ENCODE measurements at places on chromosomes 7 and 10.

- DNase-seq: no peak
Measured at GRCh38 chr7:114957444-114957843, 35.5 kb downstream of the MDFIC start.

DNA sequence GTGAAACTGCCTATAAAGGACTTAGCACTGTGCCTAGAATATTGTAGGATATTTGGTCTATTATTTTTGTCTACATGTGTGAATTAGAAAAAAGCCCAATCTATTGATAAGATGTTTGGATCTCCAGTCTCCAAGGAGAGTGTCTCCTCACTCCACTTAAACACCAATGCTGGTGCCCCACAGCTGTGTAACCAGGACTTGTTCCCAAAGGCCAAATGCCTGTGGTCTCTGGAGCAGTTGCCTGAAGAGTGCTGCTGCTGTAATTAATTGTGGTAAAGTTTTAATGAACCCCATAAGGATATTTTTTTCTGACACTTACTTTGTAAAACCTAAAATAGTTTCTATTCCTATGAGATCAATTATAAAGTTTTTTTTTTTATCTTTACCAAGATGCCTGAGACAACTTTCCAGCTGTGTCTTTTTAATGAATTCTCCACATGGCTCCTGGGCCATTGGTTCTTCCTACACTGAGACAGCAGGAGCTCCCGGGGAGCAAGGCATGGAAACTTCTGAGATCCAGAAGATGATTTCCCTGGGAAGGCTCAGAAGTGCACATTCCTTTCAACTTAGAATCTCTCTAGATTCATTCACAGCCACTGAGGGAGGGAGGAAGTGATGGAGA lies 11.2 kb upstream of the OR2A5 start:
- no peak for DNase-seq

- DNase-seq: no peak
Measured at GRCh38 chr10:58393317-58393716, 8.1 kb downstream of the TFAM start.

DNA sequence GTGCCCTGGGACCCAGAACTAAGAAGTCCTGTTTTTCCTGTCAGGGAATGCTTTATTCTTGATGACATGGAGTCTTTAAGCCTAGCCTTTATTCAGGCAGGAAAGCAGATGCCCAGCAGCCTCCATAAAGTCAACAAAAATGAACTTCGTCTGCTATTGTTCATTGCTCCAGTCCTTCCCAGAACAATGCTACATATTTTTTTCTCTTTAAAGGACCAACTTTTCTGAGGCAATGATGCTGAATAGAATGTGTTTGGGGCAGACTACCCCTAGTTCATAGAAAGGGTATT lies 47.6 kb upstream of the PDCD4 start:
- no peak for DNase-seq

DNA sequence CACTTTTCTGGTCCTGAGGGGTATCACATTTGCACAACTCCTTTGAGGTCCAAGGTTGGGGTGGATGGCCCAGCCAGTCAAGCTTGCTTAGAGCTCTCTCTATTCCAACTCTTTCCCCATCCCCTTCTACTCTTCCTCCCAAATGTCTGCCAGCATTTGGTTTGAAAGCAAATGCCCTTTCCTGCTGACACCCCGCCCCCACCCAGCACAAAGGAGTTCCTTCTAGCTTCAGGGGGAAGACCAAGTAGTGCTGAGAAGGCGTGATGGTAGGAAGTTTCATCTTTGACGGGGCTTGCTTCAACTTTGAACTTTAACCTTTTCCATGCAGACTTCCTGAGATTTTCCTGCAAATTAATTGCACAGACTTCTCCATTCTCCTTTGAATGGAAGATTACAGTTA lies 137.5 kb upstream of the TCF7L2 start:
- DNase-seq: no peak

DNA sequence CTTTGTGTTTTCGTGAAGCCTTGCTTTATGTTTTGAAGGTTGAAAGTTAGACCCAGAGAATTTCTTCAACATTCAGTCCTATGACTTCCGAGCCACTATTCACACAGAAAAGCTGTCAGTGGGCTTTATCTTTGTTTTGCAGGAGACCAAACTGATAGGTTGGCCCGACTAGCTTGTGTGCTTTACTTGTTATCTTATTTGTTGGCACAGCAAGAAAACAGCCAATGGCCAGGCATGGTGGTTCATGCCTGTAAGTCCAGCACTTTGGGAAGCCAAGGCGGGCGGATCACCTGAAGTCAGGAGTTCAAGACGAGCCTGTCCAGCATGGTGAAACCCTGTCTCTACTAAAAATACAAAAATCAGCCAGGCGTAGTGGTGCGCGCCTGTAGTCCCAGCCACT lies 16.0 kb upstream of the GDI2 start:
- no peak for DNase-seq

DNA sequence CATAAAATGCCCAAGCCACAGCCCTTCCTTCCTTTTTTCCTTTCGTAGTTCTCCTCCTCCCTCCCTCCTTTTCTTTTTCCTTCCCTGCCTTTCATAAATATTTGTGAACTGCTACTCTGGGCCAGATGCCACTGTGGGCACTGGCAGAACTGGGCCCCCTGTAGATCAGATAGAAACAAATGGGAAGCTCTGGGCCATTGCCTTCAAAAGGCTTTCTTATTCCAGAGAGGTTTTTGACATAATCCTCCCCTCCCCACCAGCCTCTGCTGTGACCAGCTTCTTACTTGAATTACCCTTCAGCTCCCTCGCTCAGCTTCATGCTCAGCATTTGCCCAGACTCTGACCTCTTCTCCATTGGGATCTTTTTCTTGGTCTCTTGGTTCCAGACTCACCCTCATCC lies 886.8 kb downstream of the LRMDA start:
- DNase-seq: no peak

GRCh38 chr7:80259-81067 lies 111.9 kb upstream of the FAM20C start:
- no peak for DNase-seq

DNA sequence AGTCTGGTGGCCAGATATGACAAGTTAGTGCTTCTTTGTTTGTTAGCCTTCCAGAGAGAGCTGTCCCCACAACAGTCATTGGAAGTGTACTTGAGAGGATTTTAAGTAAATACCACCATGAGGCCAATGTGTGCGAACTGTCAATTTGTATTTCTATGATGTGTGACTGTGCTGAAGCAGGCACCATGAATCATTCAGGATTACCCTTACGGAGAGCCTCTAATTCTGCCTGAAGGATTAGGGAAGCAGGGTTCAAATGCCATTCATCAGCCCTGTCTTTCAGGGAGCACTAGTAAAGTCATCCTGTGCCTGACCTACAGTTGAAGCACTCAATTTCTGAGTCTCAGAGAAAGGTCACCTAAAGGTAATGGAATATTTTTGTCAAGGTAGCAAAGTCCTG lies 109.3 kb downstream of the GATA3 start:
- DNase-seq: no peak

- no peak for DNase-seq
Measured at GRCh38 chr10:35558276-35558675, 46.9 kb upstream of the GJD4 start.

- no peak for DNase-seq
Measured at GRCh38 chr10:85548034-85548433, 818.6 kb downstream of the GRID1 start.

GRCh38 chr7:1919539-1920265 lies 249.6 kb downstream of the ELFN1 start:
- DNase-seq: no peak

GRCh38 chr7:152176797-152177196 lies 151.3 kb downstream of the GALNT11 start:
- no peak for DNase-seq

DNA sequence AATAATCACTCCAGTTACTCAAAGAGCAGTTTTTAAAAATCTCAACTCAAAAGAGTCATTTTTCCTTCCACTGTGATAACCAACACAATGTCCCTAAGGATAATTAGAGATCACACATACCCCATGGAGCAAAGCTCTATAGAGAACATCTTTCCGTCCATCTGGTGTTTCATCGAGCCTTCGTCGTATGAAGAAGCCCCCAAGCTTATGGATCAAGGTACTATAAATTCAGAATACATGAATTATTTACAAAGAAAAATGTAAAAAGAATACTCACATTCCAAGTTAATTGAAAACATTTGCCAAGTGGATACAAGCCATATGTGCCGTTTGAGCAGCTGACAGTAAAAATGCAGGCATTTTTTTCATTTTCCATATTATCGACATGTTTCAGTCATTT lies 14.8 kb downstream of the GPAM start:
- DNase-seq: no peak

GRCh38 chr7:102055181-102055976 lies 231.3 kb upstream of the SH2B2 start:
- DNase-seq: no peak

- DNase-seq: no peak
Measured at GRCh38 chr7:105743351-105744090, 132.9 kb downstream of the ATXN7L1 start.

DNA sequence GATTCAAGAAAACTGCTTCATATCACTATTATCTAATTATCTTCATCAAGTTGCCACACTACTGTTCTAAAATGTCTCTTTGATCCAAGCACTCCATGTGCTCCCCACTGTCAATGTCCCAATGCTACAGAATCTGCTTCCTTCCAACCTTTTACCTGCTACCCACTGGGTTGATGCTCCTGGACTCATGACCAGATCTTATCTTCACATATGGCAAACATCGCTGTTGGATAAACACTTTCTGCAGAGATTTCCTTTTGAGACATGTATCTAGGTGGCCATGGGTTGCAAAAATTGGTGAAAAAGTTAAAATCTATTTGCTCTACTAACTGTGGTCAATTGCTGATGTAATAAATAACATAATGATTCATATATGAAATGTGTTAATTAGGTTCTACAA lies 24.5 kb upstream of the SEMA3C start:
- no peak for DNase-seq

- no peak for DNase-seq
Measured at GRCh38 chr7:13077466-13077865, 390.0 kb downstream of the ARL4A start.

DNA sequence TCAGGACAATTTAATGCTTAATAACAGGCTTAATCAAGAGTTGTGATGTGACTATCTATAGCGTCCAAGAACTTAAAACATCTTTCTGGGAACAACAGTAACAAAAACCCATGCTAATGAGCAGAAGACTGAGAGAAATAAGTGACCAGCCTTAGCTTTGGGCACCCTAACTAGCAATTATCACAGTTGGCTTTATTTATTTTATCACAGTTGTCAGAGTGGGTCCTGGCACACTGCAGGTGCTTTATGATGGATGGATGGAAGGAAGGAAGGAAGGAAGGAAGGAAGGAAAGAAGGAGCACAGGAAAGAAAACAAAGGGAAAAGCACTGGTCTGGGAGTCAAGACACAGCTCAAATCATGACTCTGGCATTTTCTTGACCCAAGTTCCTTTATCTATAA lies 181.1 kb downstream of the SKAP2 start:
- DNase-seq: no peak

DNA sequence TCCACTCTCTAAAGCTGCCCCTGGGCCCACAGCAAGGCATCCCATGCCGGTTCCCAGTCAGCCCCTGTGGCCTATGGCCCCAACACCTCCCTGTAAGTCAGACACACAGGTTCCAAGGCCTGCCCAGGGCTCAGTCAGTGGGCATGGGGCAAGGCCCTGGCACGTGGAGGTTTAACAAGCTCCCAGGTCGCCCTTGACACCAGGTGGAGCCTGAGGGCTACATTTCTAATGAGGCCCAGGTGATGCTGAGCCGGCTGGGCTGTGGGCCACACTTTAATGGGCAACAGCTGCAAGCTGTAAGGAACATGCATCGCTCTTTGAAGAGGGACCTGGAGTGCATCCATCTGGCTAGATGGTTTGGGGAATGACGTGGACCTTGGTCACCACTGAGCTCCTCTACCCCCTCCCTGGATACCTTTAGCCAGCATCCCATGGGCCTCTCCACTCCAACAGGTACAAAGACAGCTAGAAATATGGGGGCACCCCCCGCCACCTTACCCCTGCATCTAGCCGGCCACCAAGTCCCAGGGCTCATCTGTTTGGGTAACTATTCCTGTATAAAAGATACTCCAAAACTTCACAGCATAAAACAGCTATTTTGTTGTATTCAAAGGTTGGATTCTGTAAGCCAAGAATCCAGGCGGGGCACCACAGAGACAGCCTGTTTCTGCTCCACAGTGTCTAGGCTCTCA lies 122.5 kb downstream of the OAT start:
- DNase-seq: no peak

- DNase-seq: no peak
Measured at GRCh38 chr7:87148332-87148955, 3.8 kb upstream of the DMTF1 start.

DNA sequence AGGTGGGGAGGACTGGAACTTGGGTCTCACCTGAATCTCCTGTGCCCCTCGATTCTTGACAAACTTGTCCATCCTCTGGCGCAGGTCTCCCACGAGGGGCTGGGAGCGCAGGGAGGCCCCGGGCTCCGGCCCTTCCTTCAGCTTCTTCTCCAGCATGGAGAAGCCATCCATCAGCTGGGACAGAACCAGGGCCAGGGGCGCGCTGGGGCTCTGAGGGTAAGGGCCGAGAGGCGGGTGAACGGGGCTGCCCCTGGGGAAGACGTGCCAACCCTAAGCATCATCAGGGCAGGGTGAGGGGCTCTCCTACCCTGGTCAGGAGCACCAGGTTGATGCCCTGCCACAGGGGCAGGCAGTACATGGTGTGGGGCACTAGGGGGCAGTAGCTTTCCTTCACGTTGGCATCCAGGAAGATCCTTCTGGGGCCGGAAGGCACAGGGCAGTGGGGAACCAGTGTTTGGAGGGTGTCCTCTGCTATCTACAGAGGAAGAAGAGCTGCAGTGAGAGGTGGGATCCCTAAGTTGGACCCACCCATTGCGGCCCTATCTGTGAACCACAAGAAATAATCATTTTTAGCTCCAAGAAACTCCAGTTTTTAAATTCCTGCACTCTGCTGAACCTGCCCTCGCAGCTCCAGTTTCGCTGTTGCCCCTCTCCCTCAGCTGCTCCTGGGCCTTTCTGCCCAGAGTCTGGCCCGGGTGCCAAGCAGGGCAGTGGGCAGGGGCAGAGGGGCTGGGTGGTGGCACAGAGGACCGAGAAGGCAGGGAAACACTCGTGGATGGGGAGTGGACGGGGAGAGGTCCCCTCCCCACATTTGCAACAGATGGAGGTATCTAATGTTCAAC lies 10.8 kb upstream of the PYROXD2 start:
- DNase-seq: no peak

DNA sequence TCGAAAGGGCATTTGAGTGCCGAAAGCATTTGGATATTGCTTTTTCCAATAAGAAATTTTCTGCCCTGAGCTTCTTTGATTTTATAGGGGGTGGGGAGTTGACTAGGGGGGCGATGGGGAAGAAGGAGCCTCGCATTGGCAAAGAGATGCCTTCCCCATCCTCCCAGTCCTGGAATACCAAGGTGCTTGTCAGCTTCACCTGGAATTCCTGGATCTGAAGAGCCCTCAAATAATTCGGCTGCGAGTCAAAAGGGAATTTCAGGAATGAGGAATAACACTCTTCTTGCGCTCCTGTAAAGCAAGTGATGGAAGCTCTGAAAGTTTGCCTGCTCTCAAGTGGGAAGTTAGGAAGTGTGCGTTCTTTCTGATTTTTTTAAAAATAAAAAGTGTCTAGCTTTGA lies 7.3 kb downstream of the NXPH1 start:
- no peak for DNase-seq

DNA sequence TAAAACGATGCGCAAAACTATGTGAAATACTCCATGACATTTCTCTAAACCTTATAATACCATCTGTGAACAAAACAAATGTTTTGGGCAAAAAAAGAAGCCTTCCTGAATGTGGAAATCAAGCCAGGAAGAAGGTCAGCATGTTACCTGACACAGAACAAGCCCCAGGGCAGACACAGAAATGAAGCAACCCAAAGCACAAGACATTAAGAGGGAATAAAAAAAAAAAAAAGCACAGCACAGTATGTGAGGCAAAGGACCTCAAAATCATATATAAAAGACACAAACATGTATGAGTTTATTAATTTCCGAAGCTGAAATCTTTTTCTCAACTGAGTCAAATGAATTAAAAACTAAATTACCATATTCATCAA lies 161.8 kb downstream of the SKIDA1 start:
- no peak for DNase-seq
